G401 (cell line): ENCODE measurements at places on chromosomes 6 and 20. TPM values are rescaled to one million over a fixed set of nuclear protein-coding genes. Genes with fewer than 3 reads are reported as not detected.

The TXLNB gene
- 0.03 TPM in 1 of 2 replicates, not detected in the other for total RNA-seq

DNA sequence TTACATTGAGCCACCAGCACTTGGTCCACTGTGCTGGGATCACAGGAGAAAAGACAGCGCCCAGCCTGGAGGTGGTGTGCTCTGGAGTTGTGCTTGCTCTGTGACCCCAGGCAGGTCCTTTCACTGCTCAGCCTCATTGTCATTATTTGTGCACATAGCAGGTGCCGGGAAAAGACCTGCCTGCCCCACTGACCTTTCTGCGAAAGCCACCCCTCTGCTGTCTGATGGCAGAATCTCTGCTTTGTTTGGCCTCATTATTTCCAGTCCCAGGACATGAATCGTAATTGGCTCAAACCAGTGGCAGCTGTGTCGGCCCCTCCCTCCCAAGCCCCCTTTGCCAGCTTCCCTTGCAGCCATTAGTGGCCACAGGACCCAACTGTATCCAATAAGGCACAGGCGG lies 185.2 kb upstream of the UST start:
- DNase-seq = no peak

GRCh38 chr6:56874328-56874727 lies 80.6 kb upstream of the BEND6 start:
- no peak for DNase-seq

GRCh38 chr6:20509212-20509611 lies 25.0 kb upstream of the CDKAL1 start:
- no peak for DNase-seq

The SOX12 gene
- 9.6 and 12.4 TPM in 2 replicates for total RNA-seq

- no peak for DNase-seq
Measured at GRCh38 chr6:14397518-14397901, 279.9 kb downstream of the CD83 start.

GRCh38 chr20:54067606-54068174 lies 2.7 kb downstream of the BCAS1 start:
- DNase-seq = no peak

The SLC25A27 gene
- total RNA-seq = not detected in 2 replicates

DNA sequence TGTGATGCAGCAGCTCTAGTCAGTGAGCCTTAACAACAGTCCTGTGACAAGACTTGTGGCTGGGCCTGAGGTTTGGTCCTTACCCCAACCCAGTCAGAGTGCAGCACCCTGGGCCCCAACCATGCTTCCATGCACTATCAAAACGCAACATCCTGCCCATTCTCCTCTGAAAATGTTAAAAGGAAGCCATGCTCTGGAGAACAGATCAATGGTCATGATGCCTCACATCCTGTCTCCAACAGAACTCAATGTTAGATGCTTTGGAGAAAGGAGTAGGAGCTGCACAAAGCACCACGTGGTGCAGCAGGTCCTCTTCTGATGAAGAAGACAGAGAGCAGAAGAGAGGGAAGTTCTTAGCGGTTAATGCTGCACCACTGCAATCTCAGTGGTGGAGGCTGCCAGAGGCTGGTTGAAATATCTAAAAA lies 41.9 kb downstream of the TRAM2 start:
- DNase-seq = no peak

DNA sequence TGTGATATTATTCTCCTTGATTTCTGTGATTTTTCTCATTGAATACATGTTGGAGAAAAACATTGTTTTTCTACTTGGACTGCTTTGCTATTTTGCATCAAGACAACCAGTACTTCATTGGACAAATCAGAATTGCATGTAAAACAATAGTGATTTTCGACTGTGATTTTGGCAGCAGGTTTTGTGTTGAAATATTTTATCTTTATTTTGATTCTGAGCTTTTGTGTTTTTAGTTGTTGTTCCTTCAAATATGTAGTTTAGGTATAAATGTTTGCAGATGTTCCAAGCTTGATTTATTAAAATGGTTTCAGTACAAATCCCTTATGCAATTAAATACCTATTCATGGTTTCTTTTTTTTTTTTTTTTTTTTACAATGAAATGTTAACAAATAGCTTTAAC lies 754.1 kb downstream of the DOK5 start:
- DNase-seq = no peak

The ABT1 gene
- total RNA-seq = 43.8 and 44.4 TPM in 2 replicates

The CRISP2 gene
- total RNA-seq = not detected in 2 replicates

The LY6G6C gene
- total RNA-seq = not detected in 2 replicates

DNA sequence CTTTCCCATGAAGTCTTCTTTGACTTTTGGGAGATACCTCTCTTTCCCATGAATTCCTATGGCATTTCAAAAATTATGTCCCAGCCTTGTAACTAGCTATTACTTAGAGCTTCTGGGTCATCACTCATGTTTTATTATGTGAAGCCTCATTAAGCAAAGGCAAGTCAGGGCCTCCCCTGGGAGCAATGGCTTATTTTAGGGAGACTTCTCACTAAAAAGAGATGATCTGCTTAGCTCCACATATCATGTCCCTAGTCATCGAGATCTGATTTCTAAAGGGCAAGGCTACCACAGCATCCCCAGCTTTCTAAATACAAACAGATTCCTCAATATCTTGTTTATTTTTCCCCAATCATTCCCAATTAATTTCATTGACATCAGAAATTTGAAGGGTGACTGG lies 154.0 kb upstream of the MANEA start:
- DNase-seq = no peak

The LGSN gene
- total RNA-seq = not detected in 2 replicates

The FLRT3 gene
- not detected in 2 replicates for total RNA-seq

GRCh38 chr6:23334360-23334759 lies 765.0 kb downstream of the HDGFL1 start:
- no peak for DNase-seq

The FOXC1 gene
- total RNA-seq = 10.2 and 11.4 TPM in 2 replicates

DNA sequence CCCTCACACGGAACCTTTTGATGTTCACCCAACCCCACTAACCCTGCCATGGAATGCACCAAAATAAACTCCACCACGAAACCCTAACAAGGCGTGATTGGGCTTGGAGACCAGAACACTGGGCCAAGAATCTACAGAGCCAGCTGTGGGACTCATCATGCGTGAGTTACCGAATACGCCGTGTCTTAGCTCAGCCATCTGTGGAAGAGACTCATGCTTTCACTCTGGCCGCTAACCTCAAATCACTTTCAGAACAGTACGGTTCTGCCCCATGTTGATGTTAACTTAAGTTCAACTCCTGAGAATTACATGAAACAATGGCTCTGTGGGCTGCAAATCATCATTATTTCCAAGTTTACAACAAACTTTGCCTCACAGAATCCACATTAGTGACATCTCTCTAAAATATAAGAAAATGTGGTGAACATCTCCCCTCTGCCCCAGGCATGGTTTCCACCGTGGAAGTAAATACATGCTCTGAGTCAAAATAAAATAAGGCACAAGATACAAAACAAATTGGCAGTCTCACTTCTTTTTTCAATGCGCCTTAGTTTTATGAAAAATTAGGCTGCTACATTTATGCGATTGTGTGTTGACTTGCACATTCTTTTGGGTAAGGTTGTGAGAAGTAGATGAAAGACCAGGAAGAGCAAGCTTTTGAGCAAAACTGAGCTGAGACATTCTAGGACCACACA lies 308.9 kb upstream of the EXOC2 start:
- DNase-seq = no peak
